ENCODE measurements at places on chromosomes 7 and 10.

DNA sequence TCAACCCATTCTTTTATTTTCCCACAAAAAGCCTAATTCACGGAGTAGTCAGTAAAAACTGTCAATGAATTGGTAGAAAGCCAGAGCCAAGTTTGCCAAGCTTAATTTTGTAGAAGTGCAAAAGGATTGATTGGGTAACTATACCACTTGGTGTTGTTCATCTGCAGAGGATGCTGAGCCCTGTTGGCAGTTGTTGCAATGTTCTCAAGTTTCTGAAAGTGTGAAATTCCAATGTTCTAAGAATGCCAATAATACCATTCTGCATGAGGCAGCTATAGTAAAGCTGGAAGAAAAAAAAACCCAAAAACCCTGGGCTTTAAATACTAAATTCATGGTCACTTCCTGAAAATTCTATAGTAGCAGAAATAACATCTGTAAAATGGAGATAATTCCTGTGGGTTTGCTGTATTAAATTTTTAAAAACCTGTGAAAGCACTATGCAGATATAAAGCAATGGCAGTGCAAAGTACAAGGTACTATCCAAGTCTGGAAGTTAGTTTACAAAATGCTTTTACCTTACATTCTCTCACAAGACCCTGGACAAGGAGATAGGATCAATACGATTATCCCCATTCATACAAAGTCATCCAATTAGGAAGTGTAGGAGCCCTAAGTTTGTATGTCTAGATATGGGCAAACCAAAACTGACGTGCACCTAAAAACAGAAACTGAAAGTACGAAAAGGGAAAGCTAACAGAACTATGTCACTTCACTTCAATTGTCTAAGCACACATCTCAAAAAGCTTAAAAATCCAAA is 6.0 kb upstream of the PON1 start:
- peak; percentile 70 for DNase-seq

DNA sequence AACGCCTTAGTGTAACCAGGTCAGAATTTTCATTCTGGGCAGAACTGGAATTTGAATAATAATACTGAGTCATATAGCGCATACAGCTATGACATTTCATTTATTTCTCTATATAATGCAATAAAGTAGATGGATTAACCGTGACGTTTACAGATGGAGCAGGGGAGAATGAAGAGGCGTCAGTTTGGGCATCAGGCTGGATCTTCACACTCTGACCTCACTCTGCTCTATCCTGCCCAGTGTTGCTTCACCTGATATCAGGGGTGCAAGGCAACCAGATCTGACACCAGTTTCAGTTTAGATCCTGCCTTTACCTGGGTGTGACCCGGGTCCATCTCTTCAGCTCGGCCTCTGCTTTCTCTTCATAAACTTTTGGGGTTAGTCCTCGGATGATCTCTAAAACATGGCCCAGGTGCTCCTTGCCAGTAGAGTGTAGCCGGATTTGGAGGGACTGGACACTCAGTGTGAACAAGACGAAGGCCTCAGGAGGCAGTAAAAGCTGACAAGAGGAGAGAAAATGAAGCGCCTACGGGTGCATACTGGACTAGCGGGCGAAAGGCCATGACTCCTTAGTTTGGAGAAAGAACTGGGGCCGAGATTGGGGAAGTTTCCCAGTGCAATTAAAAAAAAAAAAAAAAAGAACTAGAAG is 1.4 kb upstream of the ZYX start:
- DNase-seq: no peak

DNA sequence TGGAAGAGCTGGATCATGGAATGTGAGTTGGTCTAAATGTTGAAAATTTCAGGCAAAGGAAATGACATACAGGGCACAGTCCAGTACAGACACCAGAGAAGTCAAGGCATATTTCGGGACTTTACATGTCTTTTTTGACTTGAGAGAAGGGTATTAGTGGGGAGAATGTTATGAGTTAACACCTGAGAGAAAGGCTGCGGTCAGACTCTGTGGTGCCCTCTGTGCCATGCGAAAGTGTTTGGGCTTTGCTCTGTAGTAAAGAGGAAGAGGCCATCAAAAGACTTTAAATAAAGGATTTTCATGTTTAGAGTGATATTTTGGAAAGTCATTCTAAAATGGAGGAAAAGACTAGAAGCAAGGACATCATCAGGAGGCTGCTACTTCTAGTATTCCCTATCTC is 607.4 kb downstream of the CCSER2 start:
- no peak for DNase-seq

- no peak for DNase-seq
These were observed 48.8 kb upstream of the CARD11 start for GRCh38 chr7:3092468-3092867.

DNA sequence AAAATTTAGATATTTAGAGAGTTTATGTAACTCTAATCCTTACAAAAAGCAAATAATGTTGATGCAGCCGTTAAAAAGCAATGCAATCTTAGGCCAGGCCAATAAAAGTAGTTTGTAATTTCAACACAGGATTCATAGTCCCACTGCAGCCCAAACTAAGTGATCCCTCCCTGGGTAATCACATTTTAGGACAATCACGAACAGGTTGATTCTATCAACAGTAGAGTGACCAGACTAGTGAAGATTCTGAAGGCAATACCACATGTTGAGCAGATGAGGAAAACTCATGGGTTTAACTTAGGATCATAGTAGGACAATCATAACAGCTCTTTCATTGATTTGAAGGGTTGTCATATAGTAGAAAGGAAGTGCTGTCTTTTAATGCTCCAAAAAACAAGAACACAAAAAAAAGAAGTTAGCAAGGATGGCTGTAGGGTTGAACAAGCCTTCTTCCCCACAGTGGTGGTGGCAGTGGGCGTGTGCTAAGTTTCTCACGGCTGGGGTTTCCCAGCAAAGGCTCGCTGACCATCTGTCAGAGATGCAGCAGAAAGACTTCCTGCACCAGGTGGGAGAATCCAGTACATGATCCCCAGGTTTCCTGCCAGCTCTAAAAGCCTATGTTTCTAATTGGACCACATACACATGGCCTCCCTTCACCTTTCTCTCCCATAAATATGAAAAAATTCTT is 212.2 kb downstream of the CHRM2 start:
- no peak for DNase-seq
